ENCODE measurements at places on chromosomes 4 and X.

- DNase-seq: no peak
These were observed 447 bp downstream of the PDZD11 start for GRCh38 chrX:70289168-70289792.

GRCh38 chr4:90757534-90758060, 630.4 kb downstream of the CCSER1 start:
- no peak for DNase-seq

DNA sequence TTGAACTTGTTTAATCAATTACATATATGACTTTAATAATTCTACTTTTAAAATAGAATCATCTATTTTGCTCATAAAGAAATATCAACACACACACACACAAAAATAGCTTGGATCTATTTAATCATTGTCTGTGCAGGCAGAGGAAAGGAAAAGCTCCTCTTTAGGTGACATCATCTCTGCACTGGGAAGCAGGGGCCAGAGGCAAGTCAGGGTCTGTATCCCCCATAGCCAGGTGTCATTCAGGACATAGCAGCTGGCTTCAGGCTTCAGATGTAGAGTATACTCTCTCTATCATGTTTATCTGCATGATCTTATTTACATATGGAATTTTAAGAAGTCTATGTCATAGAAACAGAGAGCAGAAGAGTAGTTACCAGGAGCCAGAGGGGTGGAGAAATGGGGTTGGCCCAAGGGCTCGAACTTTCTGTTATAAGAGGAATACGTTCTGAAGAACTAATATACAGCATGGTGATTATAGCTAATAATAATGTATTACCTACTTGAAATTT, 110.4 kb upstream of the LDB2 start:
- DNase-seq: no peak

DNA sequence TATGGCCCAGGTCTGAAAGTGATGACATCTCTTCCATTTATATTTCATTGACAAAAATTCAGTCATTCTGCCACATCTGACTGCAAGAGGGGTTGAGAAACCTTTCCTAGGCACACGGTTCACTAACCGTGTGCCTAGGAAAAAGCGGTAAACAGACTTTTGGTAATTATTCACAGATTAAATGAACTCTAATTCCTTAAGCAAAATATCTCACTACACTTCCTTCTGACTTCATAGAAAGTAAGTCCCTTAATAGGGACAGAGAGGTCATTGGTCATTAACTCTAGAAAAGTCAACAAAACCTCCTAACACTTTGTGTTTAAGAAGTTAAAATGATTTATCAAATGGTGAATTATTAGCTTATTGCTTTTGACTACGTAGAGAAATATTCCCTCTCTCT, 205.1 kb downstream of the PDHA2 start:
- DNase-seq: no peak

- DNase-seq: no peak
These were observed 24.2 kb upstream of the CSF2RA start for GRCh38 chrX:1244164-1245076.

DNA sequence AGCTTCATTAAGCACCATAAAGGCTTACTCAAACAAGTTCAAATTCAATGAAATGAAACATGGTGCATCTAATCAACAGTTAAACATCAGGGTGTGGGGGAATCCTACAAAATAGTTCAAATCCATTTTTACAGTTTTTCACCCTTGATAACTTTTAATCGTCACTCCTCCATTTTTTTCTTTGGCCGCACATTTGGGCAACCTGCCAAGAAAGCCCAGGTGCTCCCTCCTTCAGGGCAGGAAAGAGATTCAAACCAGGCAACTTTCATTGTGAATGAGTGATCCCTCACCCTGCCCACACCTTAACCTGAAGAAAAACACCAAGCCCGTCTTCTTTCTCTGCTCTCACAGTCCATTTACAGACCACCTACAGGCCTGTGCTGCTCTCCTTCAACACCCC, 24.9 kb downstream of the TRIM61 start:
- no peak for DNase-seq

DNA sequence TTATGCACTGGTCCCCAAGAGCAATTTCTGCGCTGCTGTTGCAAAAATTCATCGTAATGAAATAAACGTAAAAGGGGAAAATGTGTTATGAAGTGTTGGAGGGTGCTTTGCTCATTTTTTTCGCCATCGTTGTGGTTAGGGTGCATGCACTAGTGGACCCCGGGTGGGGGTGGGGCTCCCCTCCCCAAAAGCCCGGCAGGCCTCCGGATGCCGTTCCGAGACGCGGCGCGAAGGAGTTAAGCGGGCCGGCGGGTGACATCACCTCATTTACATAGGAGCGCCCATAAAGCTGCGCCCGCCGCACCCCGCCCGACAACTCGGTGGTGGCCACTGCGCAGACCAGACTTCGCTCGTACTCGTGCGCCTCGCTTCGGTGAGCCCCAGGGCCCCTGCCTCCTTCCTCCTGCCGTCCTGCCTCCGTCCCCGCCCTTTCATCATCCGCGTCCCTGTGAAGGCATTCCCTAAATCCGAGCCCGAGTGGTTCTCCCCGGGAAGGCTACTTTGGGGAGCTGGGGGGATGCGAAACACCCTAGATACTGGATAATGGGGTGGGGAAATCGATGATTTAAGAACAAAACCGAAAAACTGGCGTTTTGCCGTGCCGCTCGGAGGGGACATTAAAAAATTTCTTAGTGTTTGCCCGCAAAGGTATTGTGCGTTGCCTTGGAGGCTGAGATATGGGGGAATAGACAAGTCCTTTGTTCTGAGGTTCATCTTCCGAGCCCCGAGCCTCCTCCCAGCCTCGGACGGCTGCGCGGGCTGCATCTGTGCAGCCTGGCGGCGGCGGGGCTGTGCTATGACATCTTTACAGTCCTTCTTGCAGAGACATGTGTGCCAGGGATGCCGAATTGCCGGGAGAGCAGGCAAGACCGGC, at the start of gene TMSB4X:
Gene TMSB4X, plus strand, starts transcription at position 315 of the 874 bp plus-strand sequence.
- peak; percentile 74 for DNase-seq

DNA sequence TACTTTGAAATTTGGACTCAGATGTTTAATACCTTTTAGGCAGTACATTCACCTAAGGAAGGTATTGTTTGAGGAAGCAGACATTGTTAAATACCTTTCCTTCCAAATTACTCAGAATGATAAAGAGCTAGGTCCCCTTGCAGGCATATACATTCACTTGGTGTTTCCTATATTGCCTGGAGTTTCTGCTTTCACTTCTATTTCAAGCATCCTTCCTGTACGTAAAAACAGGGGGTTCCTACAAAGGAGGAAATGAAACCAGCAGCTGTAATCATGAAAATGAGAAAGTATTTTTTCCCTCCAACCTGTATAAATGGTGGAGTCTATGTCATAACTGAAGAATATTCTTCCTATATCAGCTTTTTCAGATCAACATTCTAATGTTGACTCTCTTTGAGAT, 90.4 kb upstream of the RASGEF1B start:
- DNase-seq: no peak

DNA sequence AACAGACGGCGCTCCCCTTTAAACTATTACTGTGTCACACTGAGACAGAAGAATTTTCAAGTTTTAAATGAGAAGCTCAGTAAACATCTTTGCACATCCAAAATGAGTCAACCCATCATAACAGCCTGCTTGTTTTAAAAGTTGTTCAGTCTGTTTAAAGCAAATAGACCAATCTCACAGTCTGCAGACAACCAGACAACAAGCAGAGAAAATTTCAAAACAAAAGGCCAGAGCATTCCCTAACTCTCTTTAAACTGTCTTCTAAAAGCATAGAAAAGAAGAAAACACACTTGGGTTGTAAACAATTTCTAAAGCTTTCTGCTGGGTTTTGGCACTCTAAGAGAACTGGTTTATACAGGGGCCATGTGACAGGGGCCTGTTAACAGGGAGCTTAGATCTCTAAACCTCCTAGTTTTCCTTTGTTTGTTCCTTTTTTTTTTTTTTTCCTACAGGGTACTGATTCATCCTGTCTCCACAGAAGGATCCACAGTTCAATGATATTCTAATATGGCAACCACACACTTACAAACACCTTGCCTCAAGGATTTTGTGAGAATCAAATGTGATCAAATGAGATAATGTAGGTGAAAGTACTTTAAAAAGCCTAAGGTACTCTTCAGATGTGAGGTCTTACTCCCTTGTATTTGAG, 100.8 kb upstream of the MAML3 start:
- DNase-seq: no peak

DNA sequence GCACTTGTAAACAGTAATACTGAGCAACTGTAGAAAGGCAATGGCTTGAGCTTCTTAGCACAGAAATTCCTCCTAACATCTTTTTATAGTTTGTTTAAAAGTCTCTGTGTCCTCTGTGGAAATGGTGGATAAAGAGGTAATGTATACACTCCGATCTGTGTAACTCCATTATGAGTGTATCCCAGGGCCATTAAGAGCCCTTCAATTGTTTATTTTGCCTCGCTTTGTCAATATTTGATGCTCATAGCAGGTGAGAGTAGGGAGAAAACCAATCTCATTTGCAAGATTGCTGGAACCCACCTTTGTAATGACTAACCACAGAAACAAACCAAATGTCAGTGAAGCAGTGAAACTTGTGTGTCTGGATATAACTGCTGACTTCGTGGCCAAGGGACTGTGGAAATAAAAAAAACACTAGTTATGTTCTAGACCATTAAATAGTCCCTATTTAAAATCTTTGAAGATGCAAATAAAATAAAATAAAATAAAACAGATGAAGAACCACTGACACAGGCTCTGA, 598.2 kb upstream of the BOD1L1 start:
- no peak for DNase-seq

- no peak for DNase-seq
These were observed 33.7 kb upstream of the STAG2 start for GRCh38 chrX:123927845-123928244.

- no peak for DNase-seq
These were observed 102.3 kb downstream of the ANKRD50 start for GRCh38 chr4:124610211-124610610.

DNA sequence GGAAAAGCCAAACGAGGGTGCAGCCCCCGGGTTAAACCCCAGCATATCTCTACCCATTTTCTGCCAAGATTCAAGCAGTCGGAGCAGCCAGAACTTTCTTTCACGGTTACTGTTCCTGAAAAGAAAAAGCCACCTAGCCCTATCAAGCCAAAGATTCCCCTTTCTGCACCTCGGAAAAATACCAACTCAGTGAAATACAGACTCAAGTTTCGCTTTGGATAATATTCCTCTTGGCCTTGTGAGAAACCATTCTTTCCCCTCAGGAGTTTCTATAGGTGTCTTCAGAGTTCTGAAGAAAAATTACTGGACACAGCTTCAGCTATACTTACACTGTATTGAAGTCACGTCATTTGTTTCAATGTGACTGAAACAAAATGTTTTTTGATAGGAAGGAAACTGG, 20.0 kb downstream of the FGF5 start:
- no peak for DNase-seq

DNA sequence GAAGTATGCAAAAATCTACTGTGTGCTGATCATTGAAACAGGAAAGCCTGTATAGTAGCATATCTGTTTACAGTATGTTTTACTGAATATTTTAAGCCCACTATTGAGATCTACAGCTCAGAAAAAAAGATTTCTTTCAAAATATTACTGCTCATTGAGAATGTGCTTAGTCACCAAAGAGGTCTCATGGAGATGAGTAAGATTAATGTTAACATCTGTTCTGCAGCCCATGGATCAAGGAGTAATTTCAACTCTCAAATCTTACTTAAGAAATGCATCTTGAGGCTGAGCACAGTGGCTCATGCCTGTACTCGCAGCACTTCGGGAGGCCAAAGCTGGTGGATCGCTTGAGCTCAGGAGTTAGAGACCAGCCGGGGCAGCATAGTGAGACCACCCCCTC, 3.3 kb downstream of the RNF4 start:
- no peak for DNase-seq

DNA sequence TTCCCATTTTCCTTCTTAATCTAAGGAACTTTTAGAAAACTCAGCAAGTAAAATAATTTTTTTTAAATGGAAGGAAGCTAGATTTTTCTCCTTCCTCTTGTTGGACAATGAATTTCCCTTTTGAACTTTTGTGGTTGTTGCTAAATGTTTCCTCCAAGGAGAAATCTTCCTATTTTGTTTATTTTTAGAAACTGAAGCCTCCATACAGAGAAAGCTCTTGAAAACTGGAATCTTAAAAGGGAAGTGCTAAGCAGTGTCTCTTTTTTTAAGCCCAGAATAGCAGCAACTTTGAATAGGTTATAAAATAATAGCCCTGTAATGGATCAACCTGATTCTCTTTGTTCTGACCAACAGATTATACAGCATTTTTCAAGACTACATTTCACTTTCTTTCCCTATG, 15.1 kb upstream of the DCLK2 start:
- DNase-seq: no peak

DNA sequence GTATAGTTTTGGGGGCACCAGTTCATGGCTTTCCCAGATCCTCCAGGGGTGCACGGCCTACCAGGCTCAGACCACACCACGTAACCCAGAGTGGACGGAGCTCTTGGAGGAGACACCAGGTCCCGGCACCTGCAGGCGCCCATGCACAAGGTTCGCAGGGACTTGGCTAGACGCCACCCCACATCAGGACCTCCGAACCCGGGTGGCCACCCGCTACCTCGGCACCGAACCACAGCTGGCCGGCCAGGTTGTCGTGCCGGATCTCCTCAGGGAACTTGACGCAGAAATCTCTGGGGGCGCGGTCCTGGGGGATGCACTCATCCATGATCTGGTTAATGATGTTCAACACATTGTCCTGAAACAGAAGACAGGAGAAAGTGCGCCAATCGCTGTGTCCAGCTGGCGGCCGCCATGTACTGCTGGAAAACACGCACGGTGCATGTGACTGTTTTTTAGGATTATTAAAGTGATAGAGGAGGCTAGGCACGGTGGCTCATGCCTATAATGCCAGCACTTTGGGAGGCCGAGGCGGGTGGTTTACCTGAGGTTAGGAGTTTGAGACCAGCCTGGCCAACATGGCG, 77.1 kb downstream of the ZFYVE28 start:
- DNase-seq: no peak

GRCh38 chr4:100738196-100739165, 220.7 kb upstream of the EMCN start:
- no peak for DNase-seq
